ENCODE measurements at places on chromosomes 13 and 19.

GRCh38 chr19:2922987-2923386 lies 21.8 kb downstream of the ZNF77 start:
- no peak for DNase-seq

DNA sequence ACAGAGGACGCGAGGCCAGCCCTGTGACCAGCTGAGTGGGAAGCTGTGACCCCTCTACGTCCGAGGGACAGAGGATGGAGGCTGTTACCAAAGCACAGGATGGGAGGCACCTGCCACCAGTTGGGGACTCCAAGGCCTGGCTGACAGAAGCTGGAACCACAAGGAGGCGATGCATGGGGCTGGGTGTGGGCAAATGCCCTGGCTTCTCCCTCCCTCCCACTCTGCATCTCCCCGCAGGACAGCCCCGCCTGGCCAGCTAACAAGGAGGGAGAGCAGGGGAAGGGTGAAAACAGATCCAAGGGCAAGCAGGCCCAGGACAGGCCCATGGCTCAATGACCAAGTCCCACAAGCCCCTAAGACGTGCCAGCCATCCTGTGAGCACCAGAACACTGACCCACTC lies 28.6 kb downstream of the AKT2 start:
- DNase-seq: no peak

- DNase-seq: no peak
These were observed 1730.1 kb downstream of the SLITRK5 start for GRCh38 chr13:89401264-89401675.

GRCh38 chr13:91331047-91331915 lies 16.2 kb upstream of the MIR17HG start:
- no peak for DNase-seq

DNA sequence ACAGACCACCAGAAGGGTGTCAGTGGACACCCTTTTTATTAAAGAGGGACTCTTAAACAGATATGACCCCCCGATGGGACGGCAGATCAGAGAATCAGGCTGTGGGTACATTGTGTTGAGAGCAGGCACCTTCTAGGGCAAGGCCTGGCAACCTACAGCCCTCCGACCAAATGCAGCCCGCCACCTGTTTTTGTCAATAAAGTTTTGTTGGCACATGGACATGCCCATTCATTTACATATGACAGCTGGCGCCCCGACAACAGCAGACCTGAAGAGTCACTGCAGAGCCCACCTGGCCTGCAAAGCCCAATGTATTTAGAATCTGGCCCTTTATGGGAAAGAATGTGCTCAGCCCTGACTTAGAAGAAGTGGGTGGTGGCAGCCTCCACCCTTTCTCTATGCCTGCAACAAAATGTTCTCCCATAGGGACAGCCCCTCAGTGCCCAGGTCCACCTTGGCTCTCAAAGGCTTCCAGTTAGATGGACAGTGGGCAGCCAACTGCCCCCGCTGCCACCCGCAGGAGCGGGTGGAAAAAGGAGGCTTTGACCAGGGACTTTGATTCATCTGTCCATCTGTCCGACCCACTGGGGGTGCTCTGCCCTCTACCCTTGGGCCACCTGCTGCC lies 184.9 kb downstream of the PTPRS start:
- DNase-seq: no peak

GRCh38 chr19:27392027-27392632 lies 1820.8 kb downstream of the UQCRFS1 start:
- no peak for DNase-seq

GRCh38 chr19:29383696-29384095 lies 142.1 kb upstream of the VSTM2B start:
- DNase-seq: no peak

DNA sequence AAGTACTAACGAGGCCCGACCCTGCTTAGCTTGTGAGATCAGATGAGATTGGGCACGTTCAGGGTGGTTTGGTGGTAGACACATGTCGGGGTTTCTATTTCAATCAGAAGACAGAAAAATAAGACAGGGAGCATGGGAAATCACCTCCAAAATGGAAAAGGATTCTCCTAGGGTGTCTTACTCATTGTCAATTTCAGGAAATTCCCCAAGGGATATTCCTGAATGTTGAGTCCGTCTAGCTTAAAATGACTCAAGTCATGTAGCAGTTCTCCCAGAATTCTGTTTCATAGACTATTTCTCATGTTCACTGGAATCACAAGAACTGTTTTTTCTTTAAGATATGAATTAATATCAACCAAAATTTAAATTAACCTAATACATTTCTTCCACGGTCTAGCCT lies 380.1 kb downstream of the EFNB2 start:
- no peak for DNase-seq

- no peak for DNase-seq
These were observed 339.9 kb downstream of the SLC7A1 start for GRCh38 chr13:29255567-29255966.

- peak; percentile 60 for DNase-seq
These were observed 7.0 kb upstream of the WBP4 start for GRCh38 chr13:41054212-41054877.

- DNase-seq: peak; percentile 68
These were observed 350.0 kb upstream of the ARGLU1 start for GRCh38 chr13:106917673-106918556.

GRCh38 chr13:42354241-42355091 lies 82.5 kb downstream of the AKAP11 start:
- peak; percentile 61 for DNase-seq

DNA sequence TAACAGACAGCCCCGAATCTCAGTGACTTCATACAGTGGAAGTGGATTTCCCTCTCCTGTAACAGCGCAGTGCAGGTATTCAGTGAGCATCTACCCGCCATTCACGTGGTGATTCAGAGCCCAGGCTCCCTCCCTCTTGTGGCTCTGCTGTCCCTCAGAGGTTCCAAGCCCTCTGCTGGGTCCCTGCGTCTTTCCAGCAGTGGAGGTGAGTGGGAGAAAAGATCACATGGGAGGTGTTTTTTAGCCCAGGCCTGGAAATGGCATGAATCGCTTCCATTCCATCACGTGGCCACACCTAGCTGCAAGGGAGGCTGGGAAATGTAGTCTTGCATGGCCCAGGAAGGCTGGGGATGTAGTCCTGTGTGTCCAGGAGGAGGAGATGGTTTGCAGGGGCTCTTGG lies 61.4 kb downstream of the DPF1 start:
- DNase-seq: no peak

- no peak for DNase-seq
These were observed 6.8 kb downstream of the TLE6 start for GRCh38 chr19:2984215-2984528.

GRCh38 chr13:31093145-31093885 lies 68.4 kb downstream of the HSPH1 start:
- DNase-seq: no peak

- no peak for DNase-seq
These were observed 80.0 kb downstream of the NDFIP2 start for GRCh38 chr13:79560954-79561353.

- no peak for DNase-seq
These were observed 45.3 kb upstream of the KCTD15 start for GRCh38 chr19:33751436-33751770.

DNA sequence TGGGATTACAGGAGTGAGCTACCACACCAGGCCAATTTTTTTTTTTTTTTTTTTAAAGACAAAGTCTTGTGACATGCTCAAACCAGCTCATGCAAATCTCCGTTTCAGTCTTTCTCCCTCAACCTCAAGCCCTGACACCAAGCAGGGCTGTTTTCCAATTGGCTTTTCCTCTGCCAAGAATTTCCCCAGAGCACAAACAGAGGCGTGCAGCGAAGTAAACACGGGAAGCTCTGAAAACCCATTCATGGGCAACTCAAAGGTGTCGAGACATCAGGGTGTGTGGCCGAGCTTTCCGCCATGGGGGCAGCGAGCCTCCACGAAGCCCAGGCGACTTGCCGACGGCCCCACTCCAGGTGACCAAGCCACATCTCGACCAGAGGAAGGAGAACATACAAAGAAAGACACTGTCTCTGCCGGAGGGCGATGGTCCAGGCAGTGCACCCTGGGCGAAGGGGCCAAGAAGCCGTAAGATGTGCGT lies 70.0 kb downstream of the INSR start:
- no peak for DNase-seq

GRCh38 chr13:110306340-110306959 lies 507 bp downstream of the COL4A1 start:
- DNase-seq: no peak

GRCh38 chr13:60990032-60990733 lies 425.5 kb downstream of the PCDH20 start:
- no peak for DNase-seq

DNA sequence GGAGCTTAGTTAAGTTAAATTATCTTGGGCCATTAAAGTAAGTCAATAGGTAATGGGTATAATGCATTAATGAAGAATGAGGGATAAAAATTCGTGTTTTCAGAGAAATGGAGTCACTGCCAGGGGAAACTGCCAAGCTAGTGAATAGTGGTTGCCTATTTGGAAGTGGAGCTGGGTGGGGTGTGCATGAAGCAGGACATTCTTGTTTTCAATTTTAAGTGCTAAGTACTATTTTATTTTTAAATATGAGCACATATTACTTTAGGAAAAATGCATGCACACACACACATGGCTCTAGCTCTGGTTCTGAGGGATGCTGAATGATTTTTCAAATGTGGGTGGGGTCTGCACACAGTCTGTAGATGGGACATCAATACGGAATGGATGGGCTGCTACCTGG lies 717.7 kb upstream of the SGCG start:
- DNase-seq: no peak

- DNase-seq: no peak
These were observed 18.5 kb downstream of the RANBP3 start for GRCh38 chr19:5959260-5960004.

DNA sequence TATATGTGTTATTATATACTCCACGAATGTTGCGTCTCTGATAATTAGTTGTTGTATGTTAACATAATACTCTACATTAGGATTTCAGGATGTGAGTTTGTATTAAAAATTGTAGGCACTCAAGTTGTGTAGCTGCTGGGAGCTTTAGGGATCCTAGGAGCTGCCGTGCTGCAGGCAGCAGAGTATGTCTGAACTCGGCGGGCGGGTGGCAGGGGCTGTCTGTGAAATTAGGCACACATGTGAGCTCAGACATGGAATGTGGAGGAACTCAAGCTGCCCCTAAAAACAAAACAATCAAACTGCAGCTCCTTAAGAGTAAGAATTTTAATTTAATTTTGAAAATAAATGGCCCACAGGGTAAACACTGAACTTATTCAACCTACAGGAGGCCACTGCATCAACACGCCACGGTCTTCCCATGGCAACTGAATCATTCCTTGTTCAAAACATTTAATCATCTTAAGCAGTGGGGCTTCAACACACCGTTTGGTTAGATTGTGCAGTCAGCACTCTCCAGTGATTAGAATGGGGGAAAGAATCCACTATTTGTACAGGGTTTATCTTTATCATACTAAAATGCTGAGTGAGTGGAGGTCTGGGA lies 22.7 kb downstream of the SERTM1 start:
- DNase-seq: no peak

DNA sequence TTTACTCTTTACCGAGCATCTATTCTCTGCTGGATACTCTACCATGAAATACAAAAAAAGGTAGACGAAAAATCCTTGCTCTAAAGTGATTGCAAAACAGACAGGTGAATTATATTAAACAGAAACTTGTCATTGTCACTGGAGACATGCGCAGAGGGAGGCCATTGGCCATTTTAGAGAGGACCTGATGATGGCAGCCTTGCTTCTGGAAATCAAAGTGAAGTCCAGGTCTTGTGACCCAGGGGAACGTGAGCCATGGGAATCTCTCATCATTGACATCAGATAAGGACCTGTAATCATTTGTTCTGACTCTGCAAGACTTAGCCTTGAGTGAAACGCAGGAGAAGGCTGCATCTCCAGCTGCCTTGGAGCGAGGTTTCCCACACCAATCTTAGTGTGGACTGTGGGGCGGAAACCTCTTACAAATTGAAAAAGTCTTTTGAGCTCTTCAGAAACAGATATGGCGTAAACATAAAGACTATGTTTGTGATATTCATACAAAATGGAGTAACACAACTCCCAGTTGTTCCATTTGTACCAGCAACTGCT lies 16.8 kb upstream of the SLC46A3 start:
- no peak for DNase-seq

- DNase-seq: peak; percentile 36
These were observed 3.7 kb downstream of the FGF9 start for GRCh38 chr13:21674490-21675009.

GRCh38 chr19:47315125-47315821 lies 5.6 kb downstream of the C5AR1 start:
- DNase-seq: no peak

- no peak for DNase-seq
These were observed 7.0 kb downstream of the ZNF749 start for GRCh38 chr19:57441979-57442752.

DNA sequence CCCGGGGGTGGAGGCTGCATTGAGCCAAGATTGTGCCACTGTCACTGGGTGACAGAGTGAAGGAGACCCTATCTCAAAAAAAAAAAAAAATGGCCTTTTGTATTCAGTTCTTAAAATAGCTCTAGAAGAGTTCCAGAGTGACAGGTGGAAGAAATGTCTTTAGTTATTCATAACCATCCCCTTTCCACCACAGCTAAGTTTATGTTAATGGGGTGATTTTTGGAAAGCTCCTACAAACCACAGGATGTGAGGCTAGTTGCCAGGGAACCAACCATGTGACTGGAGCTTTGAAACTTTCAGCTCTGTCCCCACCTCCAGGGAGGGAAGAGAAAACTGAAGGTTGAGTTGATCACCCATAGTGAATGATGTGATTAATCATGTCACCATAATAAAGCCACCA lies 6.9 kb downstream of the ZNF490 start:
- DNase-seq: peak; percentile 55

GRCh38 chr13:83499286-83499685 lies 383.0 kb downstream of the SLITRK1 start:
- no peak for DNase-seq

- DNase-seq: no peak
These were observed 14.6 kb upstream of the KCNN1 start for GRCh38 chr19:17951990-17952976.

DNA sequence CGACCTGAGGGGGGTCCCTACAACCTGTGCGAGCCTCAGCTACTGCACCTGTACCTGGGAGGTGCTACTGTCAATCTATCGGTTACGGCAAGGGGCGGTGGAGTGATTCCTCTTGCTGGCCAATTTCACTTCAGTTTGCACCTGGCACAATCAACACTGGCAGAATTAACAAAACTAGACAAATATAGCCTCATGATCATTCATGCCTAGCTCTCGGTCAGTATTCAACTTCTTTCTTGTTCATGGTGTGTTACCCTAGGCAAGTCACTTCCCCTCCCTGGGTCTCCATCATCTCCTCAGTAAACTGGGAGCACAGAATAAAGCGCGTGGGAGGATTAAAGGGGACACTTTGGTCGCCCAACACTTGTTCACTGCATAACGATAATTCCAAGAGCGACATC lies 618 bp downstream of the HAUS8 start:
- peak; percentile 11 for DNase-seq

GRCh38 chr19:12701596-12702282 lies 5.3 kb upstream of the FBXW9 start:
- DNase-seq: no peak

GRCh38 chr19:53079313-53079924 lies 23.8 kb downstream of the ZNF160 start:
- no peak for DNase-seq
